Stimulated activated CD8-positive, alpha-beta memory T cell treated with anti-CD3 and anti-CD28 coated beads, Interleukin-15, amount 100 ng/mL, for 4 hours (primary cell): ENCODE measurements at places on chromosomes 12 and 14.

DNA sequence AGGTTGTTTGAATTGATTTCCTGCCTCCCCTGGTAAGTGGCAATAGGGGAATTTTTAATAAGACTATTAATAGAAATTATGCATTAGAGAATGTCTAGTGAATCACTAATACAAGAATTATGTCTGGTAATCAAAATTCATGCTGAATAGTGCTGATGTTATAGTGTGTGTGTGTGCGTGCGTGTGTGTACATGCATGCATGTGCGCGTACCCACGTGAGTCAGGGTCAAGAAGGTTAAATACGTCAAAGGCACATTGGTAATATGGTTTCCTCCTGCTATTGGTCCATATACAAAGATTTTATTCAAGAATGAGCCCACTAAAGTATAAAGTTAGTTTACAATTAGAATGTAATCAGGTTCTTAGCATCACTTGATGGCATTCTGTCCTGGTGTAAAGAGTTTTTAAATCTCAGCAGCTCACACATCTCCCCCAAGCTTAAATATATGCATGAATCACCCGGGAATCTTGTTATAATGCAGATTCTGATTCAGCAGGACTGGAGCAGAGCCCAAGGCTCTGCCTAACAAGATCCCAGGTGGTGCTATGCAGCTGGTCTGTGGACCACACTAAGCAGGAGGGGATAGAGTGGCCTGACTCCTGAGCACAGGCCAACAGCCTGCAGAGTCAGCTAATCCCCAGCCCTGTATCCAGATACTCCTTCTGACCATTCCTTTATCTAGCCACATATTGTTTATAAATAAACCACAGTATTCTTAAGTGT, 43.9 kb downstream of the TTC9 start:
- DNase-seq, result no peak

GRCh38 chr12:52437508-52437907, 3.3 kb upstream of the KRT75 start:
- no peak for DNase-seq

GRCh38 chr14:99141236-99141635, 130.8 kb downstream of the BCL11B start:
- DNase-seq, result no peak

- DNase-seq, result no peak
These were observed 43.9 kb downstream of the MVK start for GRCh38 chr12:109617491-109617890.

DNA sequence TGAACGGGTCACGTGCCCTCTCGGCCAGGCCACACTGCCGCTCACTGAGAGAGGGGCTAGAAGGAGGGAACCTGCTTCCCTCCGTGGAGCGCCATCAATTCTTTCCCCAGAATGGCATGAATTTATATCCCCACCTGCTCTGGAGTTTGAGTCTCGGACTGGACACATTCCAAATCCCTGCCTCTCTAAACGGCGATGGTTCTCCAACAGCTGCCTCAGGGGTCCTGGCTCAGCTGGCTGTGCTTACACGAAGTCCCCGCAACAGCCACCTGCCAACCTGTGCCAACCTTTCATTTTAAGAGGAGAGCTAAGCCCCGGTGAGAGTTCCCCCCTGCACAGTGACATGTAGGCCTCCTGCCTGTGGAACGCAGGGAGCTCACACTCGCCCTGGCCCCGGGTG, 73.2 kb downstream of the RIMBP2 start:
- DNase-seq, result no peak

DNA sequence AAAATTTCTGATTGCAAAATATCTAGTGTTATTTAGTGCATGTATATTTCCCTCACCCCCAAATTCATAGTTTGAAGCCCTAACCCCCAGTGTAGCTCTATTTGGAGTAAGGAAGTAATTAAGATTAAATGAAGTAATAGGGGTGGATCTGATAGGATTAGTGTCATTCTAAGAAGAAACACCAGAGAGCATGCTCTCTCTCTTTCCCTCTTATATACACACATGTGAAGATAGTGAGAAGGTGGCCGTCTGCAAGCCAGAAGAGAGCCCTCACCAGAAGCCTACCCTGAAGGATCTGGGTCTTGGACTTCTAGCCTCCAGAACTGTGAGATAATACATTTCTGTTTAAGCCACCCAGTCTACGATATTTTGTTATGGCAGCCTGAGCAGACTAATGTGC, 120.3 kb downstream of the TMEM30B start:
- no peak for DNase-seq

GRCh38 chr14:96816281-96816680, 19.1 kb downstream of the VRK1 start:
- no peak for DNase-seq

DNA sequence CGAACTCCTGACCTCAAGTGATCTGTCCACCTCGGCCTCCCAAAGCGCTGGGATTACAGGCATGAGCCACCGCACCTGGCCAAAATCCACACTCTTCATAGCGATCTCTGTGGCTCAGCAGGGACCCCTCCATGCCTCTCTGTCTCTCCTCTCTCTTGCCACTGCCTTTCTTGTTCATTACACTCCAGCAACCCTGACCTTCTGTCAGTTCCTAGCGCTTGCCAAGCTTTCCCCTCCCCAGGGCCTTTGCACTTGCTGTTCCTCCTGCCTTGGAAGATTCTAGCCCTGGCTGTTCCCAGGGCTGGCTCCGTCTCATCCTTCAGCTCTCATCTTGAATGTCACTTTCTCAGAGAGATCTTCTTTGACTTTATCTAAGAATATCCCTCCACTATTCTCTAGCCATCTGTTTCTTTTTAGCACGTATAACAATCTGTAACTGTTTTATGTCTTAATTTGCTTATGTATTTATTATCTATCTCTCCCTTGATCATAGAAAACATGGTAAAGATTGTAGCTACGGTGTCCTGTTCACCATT, 38.9 kb upstream of the MAP1LC3B2 start:
- no peak for DNase-seq

DNA sequence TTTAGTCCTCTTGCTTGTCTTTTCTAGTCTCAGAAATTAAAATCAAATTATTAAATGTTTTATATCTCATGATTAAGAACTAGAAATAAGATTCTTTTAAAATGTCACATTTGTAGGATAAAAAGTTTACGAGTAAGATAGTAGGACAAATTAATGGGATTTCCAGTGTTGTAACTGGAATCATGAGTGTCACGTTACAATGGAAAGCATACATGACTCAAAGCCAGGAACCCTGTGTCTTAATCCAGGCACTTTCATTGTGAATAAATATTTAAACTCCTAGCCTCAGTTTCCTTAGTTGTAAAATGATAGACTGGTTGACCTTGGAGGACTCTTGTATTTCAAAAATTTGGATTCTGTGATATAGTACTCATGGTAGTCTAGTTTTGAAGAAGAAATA, 84.9 kb downstream of the MIA2 start:
- no peak for DNase-seq

GRCh38 chr14:45426685-45427282, 173.8 kb upstream of the MIS18BP1 start:
- no peak for DNase-seq

GRCh38 chr12:25200703-25201102, 5.7 kb downstream of the ETFRF1 start:
- DNase-seq, result no peak

DNA sequence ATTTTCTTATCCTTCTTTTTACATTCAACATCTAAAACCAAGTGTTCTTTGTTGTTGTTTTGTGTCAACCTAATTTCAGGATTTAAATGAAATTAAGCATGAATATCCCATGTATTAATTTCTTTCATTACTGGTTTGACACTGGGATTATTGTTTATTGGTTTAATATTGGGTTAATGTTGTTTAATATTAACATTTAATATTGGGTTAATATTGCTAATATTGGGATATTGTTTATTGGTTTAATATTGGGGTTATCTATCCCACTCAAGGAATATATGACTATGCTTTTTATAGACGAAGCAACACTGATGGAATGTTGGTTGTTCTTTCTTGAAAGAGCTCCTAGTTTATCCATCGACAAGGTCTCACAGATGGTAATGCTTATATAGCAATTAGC, 45.9 kb downstream of the TMPRSS12 start:
- no peak for DNase-seq
